ENCODE measurements at places on chromosomes 2 and 18.

GRCh38 chr2:240919161-240919781 lies 13.1 kb downstream of the CROCC2 start:
- DNase-seq, result no peak

DNA sequence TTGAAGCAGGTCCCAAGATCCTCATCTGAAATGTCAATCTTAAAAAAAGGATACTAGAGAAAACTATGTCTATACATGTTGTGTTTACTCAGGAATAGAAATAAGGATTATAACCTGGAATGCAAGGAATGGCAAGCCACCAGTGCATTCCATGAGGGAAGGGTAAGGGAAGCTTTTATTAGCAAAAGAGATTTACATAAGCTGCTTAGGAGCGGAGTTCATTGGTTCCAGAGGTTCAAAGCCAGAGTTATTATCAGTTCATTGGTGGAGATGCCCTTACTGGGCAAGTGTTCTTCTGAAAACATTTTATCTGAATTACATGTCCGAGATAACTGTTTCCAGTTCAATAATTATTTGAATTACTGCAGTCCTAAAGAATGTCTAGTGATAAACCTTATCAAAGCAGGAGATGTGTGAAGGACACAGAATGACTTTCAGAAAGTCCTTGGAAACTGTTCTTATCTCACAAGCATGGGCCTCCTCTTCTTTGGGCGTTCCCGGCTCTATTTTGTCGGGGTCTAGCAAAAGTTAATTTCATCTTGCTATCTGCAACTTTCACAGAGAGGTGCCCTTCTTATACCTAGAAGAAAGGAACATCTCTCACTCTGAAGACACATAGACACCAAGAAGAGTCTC lies 23.5 kb downstream of the COMMD1 start:
- DNase-seq, result no peak

DNA sequence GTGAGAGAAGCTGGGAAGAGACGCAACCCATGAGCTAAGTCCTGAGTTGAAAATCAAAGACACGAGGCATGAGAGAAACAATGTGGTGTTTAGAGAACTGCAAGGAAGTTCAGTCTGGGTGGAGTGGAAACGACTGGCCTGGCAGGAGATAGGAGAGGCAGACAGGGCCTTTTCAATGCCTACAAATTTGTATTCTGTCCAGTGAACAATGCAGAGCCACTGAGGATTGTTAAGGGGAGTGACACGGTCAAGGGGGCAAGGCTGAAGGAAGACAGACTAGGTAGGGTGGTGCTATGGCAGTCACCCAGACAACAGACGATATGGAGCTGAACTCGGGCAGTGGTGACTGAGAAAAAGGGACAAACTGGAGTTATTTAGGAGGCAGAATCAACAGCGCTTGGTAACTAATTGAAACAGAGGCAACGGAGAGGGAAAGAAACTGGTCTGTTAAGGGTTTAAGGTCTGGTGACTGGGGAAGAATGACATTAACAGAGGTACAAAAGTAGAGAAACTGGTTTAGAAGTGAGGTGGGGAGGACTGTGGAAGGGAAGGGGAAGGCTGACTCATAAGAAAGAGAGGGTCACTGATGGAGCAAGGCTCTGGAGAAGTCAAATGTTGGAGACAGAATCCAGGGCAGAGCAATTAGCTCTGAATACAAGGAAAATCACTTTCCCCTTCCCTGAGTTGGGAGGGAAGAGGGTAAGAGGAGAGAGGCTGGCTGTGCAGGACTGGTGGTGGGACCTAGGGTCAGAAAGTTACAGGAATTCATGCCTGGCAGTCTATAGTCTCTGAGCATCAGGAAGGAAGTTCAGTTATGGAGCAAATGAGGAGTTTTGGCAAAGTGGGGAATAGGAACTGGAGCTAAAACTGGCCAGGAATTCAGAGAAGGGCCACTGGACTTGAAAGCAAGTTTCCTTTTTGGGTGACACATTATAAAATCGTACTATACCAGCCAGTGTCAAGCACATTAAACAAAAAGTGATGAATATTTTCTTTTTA lies 63.4 kb upstream of the CHRNA1 start:
- no peak for DNase-seq

DNA sequence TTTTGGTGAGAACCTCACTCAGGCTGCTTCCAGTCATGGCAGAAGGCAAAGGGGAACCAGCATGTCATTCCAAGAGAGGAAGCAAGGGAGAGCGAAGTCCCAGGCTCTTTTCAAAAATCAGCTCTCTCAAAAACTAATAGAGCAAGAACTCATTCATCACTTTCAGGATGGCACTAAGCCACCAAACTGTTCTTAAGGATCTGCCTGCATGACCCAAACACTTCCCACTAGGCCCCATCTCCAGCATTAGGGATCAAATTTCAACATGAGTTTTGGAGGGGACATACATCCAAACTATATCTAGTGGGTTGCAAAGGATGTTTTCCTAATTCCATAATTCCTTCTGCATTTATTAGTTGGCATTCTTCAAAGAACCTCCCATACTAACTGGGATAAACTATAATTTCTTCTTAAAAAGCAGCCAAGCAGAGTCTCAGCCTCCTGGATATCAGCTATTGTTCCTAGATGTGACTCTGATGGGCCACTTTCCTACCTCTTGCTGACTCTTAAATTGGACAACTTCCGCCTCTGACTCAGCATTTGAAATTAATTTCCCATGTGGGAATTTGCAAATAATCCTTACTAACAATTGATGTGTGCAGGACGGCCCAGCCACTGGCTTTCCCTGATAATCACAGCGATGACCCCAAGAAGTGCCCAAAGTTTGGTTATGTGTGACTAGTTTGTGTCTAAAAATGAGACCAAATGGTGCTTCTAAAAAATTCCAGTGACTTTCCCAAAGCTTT lies 5.5 kb upstream of the REV1 start:
- no peak for DNase-seq

GRCh38 chr2:36971990-36972389 lies 5.7 kb upstream of the STRN start:
- no peak for DNase-seq

GRCh38 chr2:55148269-55148668 lies 83.8 kb downstream of the CLHC1 start:
- DNase-seq, result no peak

- DNase-seq, result peak; percentile 21
Measured at GRCh38 chr2:64018701-64019082, 536 bp downstream of the VPS54 start.

DNA sequence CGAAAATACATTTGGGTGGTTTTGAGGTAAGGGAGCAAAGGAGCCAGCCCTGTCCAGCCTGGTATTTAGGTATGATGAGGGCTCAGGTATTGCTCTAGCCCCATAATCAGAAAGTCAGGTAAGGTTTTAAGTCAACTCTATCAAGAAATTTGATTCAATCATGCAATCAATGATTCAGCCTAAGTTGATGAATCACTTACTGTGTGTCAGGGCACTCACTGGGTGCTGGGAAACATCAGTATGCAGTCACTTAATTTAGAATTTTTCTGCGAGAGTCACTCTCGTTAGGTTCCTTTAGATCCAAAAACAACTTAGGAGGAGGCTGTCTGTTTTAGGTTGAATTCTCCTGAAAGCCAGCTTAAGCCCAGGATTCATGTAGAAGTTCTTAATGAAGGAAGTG lies 17.7 kb upstream of the SERPINB2 start:
- no peak for DNase-seq

Measured in activated CD4-positive, alpha-beta T cell treated with anti-CD3 and anti-CD28 coated beads, Interleukin-2, Interleukin-4, amounts not matched to agents 100 ng/mL and 50 ng/mL, durations not matched to agents 16 hours and 8 hours (primary cell).